ENCODE measurements at places on chromosomes 1 and 21.

GRCh38 chr1:174958396-174958795 is 41.4 kb upstream of the CACYBP start:
- DNase-seq = no peak

DNA sequence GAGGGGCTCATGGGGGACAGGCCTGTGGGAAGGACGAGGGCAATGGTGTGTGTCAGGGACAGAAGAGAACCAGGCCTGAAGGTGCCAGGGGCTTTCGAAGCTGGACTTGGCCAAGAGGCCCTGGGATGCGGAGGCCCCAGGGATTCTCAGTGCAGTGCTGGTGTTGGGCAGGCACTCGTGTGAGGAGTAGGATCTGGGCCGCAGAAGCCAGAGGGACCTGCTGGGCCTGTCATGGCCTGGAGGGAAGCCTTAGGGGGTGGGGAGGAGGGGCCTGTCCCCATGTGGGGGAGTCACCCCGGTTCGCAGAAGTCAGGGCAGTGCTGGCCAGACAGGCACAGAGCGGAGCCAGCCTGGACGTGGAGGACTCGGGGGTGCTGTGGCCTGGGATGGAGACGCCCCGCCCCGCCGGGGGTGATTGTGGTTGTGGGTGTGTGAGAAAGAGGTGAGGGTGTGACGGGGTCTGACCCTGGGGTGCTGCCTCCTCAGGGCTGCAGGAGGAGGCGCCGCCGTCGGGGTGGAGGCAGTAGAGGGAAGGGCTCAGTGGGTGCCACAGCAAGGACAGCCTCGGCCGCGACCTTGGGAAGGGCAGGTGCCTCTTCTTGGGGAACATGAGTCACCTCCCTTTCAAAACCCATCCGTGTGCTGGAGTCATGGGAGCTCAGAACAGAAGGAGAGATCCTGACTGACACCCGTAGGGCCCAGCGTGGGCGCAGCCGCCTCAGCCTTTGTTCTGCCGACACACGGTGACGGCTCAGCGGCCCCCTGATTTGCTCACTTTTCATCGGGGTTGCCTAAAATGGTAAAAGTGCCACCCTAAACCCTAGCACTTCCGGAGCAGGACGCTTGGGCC is 33.9 kb downstream of the FAAP20 start:
- DNase-seq = no peak

GRCh38 chr1:98098473-98098872 is 177.6 kb upstream of the DPYD start:
- DNase-seq = no peak

DNA sequence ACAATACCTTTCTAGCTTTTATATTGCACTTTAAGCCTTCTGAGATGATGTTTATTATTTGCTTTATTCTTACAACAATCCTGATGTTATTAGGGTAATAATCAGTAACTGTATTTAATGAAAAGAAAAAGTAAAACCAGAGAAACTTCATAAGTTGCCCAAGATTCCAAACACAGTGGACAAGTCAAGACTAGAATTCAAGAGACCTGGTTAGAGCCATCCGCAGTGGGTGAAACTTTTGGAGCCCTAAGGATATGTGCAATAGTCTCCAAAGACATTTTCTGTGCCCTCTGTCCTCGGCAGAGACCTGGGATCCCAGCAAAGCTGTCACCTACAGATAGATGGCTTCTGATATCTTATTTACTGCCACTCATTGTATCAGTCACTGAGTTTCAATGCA is 106.8 kb upstream of the DPT start:
- no peak for DNase-seq

DNA sequence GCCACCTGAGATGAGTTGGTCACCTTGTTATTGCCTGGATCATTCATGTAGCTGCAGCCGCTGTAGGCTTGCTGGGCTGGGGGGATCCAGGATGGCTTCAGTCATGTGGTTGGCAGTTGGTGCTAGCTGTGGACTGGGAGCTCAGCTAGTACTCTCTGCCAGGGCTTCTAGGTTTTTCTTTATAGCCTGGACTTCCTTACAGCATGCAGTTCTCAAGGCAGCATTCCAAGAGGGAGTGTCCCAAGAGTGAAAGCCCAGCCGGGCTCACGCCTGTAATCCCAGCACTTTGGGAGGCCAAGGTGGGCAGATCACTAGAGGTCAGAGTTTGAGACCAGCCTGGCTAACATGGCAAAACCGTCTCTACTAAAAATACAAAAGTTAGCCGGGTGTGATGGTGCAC is 23.7 kb upstream of the ACTL8 start:
- DNase-seq = no peak

GRCh38 chr1:155971910-155972809 is 6.2 kb downstream of the ARHGEF2 start:
- no peak for DNase-seq

GRCh38 chr1:188427642-188428041 is 1598.9 kb downstream of the PLA2G4A start:
- no peak for DNase-seq

GRCh38 chr21:43864313-43864961 is 586 bp upstream of the AGPAT3 start:
- peak; percentile 24 for DNase-seq

DNA sequence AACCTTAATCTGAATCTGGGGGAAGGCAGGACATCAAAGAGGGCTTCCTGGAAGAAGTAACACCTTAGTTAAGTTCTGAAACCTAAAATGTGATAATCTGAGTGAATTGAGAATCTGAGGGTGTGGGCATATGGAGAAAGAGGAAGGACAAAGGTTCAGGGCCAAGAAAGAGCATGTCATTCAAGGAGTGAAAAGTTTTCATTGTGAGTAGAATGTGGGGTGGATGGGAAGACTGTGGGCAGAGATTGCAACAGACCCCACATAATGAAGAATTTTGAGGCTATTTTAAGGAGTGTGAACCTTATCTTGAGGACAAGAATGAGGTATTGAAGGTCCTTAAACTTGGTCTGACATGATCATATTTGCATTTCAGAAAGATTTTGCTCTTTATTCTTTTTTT is 227.2 kb downstream of the PTGER3 start:
- DNase-seq = no peak

GRCh38 chr1:11787251-11787803 is 18.4 kb downstream of the MTHFR start:
- no peak for DNase-seq

- DNase-seq = peak; percentile 78
Measured at GRCh38 chr1:80218112-80218511, 1211.6 kb upstream of the ADGRL4 start.

DNA sequence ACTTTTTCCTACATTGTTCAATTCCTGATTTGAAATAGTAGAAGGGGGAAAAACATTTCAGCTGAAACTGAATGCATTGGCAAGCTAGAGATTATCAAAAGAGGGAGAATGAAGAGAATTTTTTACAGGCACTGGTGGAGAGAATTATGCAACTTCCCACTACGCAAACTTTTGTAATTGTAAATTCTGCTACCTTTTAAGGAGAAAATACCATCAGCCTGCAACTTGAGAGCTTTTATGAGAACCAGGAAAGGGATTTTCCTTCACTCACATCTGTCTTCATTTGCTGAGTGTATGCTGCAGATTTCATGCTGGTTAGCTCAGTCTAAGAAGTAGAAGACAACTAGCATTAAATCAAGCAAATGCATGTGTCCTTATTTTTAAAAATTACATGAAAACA is 43.7 kb downstream of the ADAMTS1 start:
- DNase-seq = no peak

DNA sequence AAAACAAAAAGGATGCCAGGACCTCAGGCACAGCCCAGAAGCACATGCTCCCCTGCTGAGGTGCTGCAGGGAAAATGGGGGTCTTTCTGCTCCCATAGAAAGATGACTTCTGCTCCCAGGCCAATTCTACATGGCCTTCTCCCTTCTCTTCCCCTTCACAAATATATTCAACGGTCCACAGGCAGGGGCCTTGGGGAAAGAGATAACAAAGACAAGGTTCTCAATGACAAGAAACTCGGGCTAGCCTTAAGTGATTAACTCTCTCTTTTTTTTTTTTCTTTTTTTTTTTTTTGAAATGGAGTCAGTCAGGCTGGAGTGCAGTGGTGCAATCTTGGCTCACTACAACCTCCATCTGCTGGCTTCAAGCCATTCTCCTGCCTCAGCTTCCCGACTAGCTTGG is 54.2 kb downstream of the H3-3A start:
- DNase-seq = no peak

DNA sequence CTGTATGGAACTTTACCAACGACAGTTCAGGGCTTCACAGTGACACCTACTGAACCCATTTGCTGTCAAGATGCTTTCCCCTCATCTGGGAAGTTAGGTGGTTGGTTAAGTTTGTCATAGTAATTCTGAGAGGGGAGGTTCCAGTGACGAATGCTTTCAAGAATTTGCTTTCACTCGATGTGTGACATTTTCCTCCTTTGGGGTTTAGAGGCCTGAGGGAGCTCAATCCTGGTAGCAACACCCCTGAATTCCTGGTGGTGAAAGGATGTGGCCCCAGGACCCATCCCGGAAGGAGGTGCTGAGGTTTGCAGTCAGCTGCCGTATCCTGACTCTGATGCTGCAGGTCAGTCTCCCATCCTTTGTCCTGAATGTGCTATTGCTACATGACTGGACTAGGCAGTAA is 2.8 kb downstream of the PIGV start:
- no peak for DNase-seq

DNA sequence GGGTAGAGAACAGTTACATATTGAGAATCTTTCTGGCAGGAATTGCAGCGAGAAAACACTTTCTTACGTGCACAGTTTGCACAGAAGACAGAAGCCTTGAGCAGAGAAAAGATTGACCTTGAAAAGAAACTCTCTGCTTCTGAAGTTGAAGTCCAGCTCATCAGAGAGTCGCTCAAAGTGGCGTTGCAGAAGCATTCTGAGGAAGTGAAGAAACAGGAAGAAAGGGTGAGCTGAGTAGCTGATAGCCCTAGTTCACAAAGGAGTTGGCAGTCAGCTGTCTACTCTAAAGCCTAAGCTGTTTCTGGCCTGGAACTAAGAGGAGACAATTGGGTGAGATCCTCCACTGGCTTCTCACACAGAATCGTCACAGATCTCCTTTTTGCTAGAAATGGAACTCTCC is 20.3 kb upstream of the SH3BGRL3 start:
- DNase-seq = no peak

- DNase-seq = no peak
Measured at GRCh38 chr1:7047866-7048265, 262.6 kb downstream of the CAMTA1 start.

DNA sequence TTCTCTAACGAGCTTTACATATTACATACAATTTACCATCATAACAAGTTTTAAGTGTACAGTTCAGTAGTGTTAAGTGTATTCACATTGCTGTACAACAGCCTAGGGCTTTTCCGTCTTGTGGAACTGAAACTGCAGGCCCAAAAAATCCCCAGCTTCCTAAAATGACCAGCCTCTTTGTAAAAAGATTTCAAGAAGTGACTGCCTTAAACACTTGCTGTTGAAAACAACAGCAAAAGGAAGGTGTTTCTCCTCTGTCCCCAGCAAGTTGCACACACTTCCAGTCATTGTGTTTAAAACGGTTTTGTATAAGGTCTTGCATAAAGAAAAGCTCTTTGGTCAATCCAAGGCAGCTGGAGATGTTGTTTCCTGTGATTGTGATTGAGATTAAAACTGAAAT is 16.0 kb upstream of the GBP1 start:
- DNase-seq = no peak

DNA sequence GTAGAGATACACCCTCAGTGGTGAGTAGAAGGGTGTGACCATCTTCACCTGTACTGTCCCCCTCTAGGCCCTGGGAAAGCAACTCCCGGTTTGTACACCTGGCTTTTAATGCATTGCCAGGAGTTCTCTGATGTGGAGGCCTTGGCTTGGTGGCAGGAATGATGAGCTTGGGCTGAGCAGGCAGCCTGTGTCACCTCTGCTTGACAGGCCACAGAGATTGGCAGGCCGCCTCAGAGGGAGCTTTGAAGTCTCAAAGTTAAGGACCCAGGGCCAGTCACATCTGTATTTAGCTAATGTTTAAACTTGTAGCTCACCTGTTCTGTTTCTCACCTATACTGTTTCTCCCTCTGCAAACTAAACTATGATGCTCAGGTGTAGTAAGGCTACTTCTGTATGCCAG is 28.5 kb downstream of the HUNK start:
- no peak for DNase-seq

- DNase-seq = no peak
Measured at GRCh38 chr1:4594286-4594991, 60.0 kb upstream of the AJAP1 start.

- DNase-seq = peak; percentile 77
Measured at GRCh38 chr1:8348777-8349472, 31.0 kb downstream of the SLC45A1 start.

DNA sequence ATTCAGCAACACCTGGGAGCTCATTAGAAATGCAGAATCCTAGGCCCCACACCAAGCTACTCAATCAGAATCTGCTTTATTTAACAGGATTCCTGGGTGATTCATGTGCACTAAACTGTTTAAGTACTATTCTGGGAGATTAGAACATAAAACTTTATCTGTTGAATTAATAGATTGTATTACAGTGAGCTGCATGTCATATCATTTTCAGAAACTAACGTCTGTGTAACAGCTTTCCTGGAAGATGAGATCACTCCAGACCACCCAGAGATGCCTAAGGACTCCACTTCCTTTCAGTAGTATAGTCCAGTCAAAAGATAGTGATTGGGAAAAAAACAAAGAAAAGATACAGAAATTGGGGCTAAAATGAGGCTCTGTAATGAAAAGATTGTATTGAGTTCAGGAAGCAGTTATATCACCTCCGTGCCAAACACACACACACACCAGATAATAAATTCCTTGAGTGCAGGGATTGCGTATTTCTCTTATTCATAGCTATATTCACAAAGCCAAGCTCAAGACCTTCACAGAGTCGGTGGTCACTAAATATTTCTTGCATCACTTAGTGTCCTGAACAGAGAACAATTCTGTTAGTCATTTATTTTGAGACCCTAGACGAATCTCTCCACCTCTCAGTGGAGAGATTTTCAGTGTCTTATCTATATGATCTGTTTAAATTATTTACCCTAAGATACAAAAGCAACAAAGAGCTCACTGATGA is 178.2 kb downstream of the DSCAM start:
- no peak for DNase-seq
